ENCODE measurements at places on chromosomes 3 and 15.

DNA sequence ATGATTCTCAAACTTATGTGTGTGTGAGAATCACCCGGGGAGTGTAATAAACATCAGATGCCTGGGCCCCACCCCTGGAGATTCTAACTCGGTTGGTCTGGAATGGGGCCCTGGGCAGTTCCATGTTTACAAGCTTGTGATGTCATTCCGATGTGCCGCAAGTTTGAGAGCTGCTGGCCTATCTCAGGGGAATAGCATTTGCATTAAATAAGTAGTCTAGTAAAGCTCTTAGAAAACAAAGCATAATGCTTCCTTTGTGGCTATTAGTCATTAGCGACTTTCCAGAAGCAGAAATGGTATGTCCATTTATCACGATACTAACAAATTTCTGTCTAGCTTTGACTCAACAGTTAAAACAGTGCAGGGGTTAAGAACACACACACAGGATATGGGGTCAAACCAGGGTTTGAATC is 20.9 kb downstream of the PGBD4 start:
- peak; percentile 85 for DNase-seq

GRCh38 chr3:190504354-190505125 is 9.3 kb upstream of the IL1RAP start:
- DNase-seq = peak; percentile 46

DNA sequence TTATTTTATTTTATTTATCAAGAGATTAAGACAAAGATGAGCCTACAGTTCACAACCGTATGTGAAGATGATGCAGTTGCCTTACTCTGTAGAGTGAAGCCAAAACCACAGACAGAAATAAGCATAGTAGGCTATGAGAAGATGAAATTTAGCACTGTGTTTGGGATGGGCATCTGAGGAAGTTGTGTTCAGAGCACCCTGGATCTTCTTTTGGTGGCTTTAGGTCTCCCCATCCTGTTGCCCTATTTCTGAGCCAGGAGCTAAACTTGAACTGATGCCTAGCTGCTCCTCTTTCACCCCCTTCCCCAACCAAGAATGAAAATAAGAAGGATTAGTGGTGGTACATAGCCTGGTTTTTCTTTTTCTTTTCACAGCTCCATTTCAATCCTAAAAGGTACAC is 328.1 kb upstream of the TBL1XR1 start:
- DNase-seq = no peak

GRCh38 chr3:121436074-121436473 is 109.7 kb downstream of the POLQ start:
- no peak for DNase-seq

DNA sequence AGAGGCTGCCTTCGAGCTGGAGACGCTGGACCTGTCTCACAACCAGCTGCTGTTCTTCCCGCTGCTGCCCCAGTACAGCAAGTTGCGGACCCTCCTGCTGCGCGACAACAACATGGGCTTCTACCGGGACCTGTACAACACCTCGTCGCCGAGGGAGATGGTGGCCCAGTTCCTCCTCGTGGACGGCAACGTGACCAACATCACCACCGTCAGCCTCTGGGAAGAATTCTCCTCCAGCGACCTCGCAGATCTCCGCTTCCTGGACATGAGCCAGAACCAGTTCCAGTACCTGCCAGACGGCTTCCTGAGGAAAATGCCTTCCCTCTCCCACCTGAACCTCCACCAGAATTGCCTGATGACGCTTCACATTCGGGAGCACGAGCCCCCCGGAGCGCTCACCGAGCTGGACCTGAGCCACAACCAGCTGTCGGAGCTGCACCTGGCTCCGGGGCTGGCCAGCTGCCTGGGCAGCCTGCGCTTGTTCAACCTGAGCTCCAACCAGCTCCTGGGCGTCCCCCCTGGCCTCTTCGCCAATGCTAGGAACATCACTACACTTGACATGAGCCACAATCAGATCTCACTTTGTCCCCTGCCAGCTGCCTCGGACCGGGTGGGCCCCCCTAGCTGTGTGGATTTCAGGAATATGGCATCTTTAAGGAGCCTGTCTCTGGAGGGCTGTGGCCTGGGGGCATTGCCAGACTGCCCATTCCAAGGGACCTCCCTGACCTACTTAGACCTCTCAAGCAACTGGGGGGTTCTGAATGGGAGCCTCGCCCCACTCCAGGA is 21.1 kb downstream of the NRROS start:
- no peak for DNase-seq

- DNase-seq = no peak
Measured at GRCh38 chr3:24043985-24044384, 98.9 kb downstream of the NR1D2 start.

GRCh38 chr3:191792580-191792979 is 331.6 kb downstream of the PYDC2 start:
- peak; percentile 39 for DNase-seq

GRCh38 chr15:46685096-46685495 is 1032.2 kb upstream of the SEMA6D start:
- DNase-seq = no peak

DNA sequence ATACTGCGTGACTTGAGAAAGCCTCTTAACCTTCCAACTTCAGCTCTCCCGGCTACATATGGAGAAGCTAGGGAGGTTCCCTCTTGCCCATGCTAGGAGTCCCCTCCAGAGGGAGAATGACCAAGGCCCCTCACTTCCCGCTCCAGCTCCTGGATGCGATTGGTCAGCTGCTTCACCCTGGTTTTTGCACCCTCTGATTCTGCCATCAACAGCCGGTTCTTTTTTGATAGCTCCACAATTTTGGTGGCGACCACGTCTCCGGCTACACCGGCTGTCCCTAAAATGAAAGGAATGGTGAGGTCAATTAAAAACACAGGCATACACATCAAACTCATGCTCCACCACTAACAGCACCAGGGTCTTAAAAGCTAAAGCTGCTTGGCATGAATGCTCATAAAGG is 20.6 kb downstream of the CCDC13 start:
- no peak for DNase-seq

DNA sequence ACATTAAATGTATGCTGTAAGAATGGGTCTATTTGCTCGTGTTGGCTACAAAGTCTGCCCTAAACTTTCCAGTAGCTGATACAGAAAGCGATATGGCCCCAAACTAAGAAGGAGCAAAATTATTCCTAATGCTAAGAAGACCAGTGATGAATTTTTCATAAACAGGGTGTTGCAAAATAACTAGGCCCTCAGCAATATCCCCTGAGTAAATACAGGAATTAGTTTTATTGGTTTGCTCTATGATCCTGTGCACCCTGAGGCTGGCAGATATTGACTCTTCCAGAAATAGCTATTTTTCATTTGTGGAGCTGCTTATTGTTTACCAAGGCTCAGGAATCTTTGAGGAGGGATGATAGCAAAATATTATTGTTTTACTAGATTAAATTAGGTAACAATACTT is 60.9 kb upstream of the CCNL1 start:
- no peak for DNase-seq

- no peak for DNase-seq
Measured at GRCh38 chr15:68510558-68510957, 68.2 kb upstream of the CORO2B start.

DNA sequence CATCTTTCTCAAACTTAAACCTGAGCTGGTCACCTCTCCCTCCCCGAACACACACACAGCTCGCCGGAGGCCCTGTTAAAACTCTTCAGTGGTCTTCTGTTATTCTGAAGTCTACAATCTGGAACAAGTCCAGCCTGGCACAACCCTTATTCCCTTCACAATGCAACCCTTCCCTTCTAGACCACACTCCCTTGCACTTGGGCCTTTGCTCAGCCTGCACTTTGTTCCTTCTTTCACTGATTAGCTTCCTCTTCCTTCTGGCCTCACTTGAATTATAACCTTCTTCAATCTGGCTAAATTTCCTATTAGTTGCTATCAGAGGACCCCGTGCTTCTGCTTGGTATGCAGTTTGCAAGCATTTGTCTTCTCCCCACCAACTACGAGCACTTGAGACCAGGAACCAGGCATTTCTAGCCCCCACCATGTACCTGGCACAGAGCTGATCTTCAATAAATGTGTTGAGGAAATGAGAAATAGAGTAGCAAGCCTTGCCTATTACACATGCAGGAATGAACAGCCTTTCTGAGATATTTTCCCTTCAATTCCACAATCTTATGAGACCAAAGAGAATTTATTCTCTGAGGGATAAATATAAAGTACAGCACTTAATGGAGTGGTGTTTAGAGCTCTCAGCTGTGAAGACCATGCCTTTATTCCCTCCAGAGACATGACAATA is 663.1 kb upstream of the ADAMTS9 start:
- DNase-seq = no peak

- DNase-seq = peak; percentile 65
Measured at GRCh38 chr15:92421976-92422375, 28.3 kb downstream of the ST8SIA2 start.

DNA sequence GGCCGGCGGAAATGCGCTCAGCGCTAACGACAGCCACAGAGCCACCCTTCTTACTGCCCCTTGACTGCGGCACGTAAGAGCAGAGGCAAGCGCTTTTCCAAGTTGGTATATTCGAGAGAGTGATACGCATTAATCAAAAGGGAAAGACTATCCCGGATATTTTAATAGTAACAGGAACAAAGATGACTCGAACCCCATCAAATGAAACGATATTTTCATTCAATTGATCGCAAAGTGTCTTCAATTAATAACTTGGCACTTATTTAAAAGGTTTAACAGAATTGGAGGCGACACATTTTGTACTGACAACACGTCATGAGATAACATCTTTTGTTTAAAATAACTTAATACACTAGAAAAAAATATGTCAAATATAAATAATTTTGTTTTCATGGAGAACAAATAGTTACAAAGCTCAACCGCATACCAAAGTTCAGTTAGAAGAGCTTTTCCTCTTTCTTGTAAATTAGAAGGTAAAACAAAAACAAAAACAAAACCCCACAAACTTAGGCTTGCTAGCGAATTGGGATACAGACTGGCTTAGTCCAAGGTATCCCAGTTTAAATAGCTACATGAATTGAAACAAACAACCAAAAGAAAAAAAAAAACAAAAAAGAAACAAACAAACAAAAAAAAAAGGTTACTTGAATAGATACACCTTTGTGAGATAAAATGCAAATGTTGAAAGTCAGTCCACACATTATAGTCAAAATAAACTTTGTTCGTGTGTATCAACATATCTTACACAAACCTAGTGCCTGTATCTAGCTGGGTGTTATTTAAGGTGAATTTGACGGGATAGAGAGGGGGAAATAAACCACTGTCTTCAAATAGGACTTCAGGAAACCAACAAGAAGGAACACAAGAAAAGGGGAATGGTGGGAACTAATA is 10.2 kb downstream of the SHOX2 start:
- no peak for DNase-seq

DNA sequence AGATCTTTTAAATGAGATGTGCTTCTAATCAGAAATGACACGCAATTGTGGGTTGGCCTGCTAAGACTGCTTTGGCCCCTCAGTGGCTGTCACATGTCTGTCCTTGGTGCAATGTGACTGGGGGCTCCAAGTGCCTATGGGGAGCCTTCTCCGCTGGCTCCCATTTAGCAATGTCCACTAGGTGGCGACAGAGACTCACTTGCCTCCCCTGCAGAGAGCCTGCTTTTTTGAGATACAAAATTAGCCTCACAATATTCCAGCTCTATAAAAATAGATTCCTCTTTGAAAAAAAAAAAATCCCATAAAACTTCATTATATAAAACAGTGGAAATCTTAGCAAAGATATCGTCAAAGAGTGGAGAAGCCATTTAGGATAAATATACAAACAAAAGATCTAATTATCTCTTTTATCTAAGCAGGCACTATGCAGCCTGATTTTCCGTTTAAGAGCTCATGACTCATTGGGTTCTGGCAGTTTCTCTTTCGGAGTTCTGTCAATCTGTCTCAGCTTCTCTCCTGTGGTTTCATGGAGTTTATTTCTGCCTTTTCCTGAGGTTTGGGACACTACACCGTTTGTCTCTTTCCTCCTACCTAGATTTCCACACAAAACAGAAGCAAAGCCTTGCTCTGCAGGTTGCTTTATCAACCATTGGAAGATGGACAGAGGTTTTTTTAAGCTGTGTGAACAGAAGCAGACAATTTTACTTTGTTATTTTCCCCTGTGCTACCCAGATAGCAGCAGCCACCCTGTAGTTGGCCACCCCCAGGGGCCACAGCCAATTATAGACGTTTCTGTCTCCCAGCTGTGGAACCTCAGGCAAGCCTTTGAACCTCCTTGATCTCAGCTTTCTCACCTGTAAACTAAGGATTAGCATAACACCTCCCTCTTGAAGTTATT is 68.4 kb upstream of the TNFAIP8L3 start:
- DNase-seq = peak; percentile 87

Measured in RPMI7951 (cell line).